HT1080 (cell line): ENCODE measurements at places on chromosomes 1 and 21. TPM values are rescaled to one million over a fixed set of nuclear protein-coding genes. Genes with fewer than 3 reads are reported as not detected.

NBPF6 gene
- not detected in 2 replicates for total RNA-seq

BRINP3 gene
- total RNA-seq: not detected in 2 replicates

UFC1 gene
- total RNA-seq: 68.1 and 68.2 TPM in 2 replicates

DNA sequence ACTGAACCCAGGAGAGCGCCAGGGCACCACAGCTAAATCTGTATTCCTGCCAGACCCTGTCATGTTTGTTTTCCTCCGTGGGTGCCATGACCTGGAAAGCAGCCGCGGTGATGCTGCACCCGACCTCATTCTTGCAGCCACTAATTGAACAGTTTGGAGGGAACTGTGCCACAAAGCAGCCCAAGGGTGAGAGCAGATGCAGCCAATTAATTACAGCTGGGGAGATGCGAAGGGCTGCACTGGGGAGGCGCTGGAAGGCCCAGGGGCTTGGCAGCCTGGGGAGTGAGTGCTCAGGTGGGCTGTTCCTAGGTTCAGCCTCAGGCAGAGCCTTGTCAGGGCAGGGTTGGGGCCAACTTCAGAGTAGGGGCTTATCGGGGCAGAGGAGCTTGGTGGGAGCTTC is 158.4 kb upstream of the CD34 start:
- DNase-seq: no peak

LDLRAD2 gene
- not detected in 2 replicates for total RNA-seq
